Retinal pigment epithelial cell (primary cell): ENCODE measurements at places on chromosomes 16 and 17.

DNA sequence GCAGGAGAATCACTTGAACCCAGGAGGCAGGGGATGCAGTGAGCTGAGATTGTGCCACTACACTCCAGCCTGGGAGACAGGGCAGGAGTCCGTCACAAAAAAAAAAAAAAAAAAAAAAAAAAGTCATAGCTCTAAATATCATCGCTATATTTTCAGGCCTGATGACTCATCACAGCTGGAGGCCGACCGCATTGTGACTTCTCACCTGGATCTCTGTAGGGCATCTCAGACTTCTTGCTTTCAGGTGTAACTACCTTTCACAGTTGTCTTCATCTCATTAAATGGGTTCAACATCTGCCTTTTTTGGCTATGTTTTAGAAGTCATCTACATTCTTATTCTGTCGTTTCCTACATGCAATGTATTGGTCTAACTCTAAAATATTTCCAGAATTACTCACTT, 353.1 kb upstream of the MON1B start:
- no peak for DNase-seq

DNA sequence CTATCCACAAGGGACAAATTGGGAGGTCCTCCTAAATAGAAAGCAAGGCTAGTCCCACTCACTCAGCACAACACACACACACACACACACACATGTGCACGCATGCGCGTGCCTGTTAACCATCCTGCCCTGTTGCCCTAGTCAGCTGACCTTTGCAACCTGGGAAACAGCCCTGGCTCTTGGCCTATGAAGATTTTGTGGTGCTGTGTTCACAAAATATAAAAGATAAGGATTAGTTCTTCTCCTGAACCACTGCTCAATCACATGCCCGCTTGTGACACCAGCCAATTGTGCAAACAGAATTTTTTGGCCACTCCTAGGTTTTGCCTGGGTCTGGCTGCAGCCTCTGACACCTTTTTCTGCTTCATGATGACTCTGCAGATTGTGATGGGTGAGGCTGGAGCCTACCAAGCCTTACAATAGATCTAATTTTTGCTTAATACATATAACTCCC, 3.3 kb upstream of the CES1 start:
- DNase-seq = no peak

- no peak for DNase-seq
Observed at GRCh38 chr17:16977932-16978331, 6.0 kb upstream of the TNFRSF13B start.

DNA sequence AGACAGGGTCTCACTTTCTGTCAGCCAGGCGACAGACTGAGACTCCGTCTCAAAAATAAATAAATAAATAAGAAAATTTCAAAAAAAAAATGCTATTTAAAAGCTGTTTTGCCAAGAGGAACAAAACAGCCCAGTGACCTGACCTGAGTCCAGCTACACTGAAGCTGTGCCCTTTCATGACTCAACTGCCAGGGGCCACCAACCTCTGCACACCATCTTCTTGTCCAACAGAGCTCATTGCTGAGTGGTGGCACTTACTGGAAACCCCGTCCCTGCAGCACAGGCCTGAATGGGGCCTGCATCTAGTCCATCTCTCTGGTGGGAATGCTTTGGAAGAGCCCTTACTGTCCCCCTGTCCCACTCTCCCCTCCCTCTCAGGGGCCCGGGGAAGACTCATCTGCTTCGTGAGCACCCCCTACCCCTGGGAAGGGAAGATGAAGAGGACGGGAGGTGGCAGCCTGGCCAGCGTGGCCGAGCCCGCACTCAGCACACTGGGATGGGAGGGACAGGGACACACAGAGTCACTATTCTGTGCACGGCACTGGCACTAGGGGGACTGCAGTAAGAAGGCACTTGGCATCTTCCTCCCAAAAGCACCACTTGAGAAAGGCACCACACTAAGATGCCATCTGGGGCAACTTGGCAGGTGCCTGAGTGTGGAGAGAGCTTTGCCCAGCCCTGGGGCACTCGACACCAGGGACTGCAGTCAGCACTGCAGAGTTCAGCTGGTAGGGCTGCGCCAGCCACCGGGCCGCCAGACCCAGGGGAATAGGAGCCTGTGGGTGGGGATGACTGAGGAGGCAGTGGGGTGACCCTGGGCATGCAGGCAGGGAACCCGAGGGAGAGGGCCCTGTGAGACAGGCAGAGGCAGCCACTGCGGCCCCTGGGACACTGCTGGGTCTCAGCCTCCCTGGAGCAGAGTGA, 13.5 kb downstream of the FBXO31 start:
- no peak for DNase-seq

- DNase-seq = no peak
Observed at GRCh38 chr17:32564325-32564724, 77.5 kb downstream of the CDK5R1 start.

- no peak for DNase-seq
Observed at GRCh38 chr17:63454915-63455314, 8.8 kb upstream of the CYB561 start.

- no peak for DNase-seq
Observed at GRCh38 chr16:764848-765487, 4.4 kb downstream of the MSLN start.

DNA sequence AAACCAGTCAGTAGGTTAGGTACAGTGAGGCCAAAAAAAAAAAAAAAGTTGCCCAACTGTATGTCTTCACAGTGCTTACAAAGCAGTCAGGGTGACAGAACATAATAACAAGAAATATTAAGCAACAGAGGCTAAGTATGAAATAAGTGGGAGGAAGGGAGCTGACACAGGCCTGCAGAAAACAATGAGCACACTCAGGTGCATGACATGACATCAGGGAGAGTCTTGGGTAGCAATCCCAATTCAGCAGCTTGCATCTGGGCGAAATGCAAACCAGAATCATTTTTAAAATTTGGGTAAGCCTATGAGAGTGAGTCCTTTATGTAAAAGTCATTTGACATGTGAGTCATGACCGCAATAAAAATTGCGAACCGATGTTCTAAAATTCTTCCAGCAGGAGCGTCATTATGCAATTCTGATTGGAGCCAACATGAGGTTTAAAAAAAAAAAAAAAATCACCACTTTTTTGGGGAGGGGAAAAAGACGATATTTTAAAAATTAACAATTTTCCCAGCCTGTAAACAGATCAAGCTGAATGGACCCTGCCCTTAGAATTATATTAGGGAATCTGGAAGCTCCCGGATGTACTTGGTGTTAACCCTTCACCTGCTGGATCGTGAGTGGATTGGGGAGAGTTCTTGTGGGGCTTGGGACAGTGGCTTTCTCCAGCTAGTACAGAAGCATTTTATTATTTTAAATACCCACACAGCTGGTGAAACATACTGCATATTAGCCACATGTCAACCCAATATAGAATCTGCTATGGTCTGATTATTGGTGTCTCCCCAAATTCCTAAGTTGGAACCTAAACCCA, 127.9 kb downstream of the NPIPB5 start:
- DNase-seq = no peak

DNA sequence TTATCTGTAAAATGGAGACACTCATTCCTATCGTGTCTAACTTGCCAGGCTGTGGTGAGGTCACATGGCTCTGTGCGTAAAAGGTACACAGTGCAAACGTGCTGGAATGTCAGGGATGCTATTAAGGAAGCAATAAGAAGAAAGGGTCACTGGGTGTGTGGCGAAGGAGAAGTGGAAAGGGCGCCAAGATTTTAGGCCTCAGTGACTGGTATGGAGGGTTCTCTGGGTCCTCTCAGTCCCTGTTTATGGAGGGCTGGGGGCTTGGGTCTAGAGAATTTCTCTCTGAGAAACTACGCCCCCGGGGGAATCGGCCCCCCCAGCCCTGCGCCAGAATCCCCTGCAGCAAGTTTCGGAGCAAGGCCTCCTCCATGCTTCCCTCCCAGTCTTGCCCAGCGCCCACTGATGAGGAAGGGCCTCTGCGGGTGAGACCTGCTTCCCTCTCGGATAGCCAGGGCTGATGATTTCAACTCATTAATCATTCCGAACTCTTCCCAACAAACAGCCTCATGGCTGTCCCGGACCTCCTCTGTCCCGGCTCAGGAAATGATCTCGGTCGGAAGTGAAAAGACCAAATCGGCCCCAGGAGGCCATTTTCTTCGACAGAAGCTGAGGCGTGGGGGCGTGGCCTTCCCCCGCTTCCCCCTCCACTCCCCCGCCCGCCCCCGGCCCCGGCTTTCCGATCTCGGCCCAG, 1.2 kb upstream of the HEXIM1 start:
- no peak for DNase-seq

DNA sequence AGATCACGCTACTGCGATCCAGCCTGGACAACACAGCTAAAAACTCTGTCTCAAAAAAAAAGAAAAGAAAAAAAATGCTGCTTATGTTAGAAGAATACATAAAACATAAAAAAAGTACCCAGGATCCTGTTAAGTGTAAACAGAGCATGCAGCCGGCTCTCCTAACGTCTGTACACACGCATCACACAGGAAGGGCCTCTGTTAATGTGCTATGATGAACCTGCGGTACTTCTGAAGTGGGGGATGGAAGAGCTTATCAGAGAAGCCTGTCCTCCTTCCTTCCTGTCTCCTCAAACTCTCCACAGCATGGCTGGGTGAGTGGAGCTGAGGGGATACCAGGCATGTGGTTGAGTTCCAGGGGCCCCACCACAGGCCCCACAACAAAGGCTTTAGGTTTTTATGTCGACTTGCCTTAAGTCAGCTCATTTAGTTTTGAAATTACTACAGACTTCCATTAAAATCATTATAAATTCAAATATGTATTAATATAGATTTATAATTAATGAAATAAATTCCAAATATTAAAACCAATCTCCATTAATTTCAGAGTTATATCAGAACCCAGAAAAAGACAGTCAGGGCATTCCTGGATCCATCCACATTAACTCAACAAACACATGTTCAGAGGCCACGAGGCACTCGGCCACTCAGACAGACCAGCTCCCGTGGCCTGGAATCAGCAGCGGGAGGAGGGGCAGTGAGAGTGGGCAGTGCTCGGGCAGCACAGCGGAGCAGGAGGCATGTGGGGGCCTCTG, 11.7 kb downstream of the CCDC57 start:
- no peak for DNase-seq

DNA sequence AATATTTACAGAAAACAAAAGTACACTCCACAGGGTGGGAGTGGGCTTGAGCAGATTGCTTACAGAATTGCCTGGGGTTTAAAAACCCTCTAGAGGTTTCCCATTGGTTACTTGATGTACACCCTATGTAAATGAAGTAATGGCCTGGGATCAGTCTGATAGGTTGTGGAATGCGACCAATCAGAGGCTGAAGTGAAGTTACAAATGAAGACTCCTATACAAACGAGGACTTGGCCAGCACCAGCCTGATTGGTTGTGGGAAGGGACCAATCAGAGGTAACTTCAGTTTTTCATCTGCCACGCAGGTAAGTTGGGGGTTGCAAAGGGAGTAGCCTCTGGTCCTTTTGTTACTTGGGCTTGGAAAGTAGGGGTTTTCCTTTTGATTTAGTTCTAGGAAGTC, 8.8 kb downstream of the EEF2K start:
- no peak for DNase-seq

GRCh38 chr17:16474012-16474725, 17.8 kb downstream of the LRRC75A start:
- no peak for DNase-seq

GRCh38 chr17:14359163-14360020, 58.5 kb downstream of the HS3ST3B1 start:
- DNase-seq = no peak

DNA sequence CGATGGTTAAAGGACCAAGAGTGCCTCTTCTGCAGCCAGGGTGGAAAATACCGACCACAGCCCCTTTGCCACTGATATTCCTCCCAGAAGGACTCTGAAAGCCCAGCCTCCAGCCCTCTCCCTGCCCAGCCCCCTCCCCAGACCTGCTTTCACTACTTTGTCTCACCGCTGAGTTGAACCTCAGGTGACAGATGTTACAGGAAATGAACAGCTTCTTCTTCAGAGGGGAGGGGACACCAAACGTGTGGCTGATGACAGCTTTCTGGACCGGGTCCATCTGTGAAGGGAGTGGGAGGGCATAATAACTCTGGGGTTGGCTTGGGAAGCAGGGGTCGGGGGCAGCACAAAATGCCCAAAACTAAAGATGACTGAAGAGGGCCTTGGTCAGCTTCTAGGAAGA, 14.2 kb downstream of the NKIRAS2 start:
- no peak for DNase-seq

GRCh38 chr17:70479779-70480178, 310.4 kb downstream of the KCNJ2 start:
- no peak for DNase-seq

GRCh38 chr17:12736526-12736925, 52.8 kb upstream of the ARHGAP44 start:
- no peak for DNase-seq

DNA sequence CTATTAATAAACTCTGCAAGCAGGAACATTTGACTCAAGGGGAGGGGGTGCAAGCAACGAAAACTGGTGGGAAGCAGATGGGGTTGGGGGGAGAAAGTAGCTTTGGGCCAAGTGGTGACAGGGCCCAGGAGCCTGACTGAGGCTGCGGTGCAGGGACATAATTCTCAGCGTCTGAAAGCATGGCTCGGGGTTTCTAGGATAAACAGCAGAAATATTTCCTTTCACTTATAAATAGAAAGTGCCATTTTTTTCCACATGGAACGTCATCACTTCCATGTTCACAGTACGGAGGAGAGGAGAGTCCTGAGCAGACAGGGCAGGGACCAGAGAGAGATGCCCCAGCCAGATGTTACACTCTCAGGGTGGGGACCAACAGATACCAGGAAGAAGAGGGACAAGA, 197.1 kb downstream of the ZFHX3 start:
- no peak for DNase-seq

DNA sequence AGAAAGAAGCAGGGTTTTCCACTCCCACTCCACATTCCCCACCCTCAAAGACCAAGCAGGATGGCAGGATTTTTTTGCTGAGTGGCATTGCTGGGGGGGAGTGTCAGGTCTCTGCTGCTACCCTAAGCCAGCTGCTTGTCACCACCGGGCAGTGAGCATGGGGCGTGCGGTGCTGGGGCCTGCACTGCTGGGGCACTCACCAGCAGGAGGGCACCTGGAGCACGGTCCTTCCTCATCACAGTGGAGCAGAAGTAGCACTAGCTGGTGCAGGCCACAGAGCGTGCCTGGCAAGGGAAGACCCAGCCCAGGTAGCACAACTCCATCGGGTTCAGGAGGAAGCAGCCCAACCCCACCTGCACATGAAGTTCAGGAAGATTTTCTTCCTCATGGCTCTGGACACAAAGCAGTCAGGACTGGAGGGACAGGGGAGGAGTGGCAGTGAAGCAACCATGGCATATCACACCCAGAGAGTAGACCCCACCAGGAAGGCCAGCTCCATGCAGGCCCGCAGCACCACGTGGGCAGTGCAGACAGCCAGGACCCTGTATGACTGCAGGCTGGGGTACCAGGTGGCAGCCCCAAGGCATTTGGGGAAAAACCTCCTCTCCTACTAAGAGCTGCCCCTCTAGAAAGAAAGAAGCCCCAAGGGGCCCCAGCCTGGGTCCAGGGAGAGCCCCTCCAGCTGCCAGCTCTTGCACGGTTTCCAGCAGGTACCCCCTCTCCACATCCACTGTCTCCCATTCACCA, 16.7 kb upstream of the MYO18A start:
- no peak for DNase-seq

DNA sequence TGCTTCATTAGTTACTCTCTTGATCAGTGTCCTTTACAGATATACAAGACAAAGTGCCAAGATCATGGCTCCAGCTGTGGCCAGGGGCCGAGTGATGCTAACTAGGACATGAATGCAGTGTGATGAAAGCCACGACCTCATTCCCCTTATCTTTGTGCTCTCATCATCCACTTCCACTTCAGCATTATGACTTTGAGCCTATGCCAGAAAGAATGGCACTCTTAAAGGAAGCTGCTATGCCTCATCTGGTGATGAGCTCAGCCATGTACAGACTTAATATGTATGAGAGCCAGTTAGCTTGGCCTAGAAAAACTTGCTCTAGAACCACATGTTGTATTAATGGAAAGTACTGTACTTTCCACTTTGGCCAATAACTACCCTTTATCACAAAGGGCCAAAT, 179.1 kb downstream of the TOX3 start:
- no peak for DNase-seq
